ENCODE measurements at places on chromosomes 7 and 10.

GRCh38 chr7:104935276-104935675, 78.7 kb upstream of the KMT2E start:
- DNase-seq: no peak

- no peak for DNase-seq
Measured at GRCh38 chr10:72692994-72693781, 1.2 kb downstream of the MCU start.

DNA sequence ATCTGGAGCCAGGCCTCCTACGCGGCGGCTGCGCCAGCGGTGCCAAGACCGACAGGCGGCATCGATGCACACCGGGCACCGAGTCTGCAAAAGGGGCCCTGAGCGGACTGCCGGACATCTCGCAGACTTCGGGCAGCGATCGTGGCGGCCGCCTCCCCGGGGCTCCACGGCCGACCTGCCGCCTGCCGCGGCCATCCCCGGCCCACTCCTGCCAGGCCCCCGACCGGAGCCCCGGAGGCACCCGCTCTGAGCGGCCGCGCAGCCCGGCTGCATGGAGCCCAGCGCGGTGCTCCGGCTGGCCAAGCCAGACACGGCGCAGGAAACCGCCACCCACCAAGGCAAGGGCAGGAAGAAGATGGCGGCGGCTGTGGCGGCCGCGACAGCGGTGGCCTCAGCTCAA, 154.2 kb upstream of the KCTD7 start:
- DNase-seq: no peak

DNA sequence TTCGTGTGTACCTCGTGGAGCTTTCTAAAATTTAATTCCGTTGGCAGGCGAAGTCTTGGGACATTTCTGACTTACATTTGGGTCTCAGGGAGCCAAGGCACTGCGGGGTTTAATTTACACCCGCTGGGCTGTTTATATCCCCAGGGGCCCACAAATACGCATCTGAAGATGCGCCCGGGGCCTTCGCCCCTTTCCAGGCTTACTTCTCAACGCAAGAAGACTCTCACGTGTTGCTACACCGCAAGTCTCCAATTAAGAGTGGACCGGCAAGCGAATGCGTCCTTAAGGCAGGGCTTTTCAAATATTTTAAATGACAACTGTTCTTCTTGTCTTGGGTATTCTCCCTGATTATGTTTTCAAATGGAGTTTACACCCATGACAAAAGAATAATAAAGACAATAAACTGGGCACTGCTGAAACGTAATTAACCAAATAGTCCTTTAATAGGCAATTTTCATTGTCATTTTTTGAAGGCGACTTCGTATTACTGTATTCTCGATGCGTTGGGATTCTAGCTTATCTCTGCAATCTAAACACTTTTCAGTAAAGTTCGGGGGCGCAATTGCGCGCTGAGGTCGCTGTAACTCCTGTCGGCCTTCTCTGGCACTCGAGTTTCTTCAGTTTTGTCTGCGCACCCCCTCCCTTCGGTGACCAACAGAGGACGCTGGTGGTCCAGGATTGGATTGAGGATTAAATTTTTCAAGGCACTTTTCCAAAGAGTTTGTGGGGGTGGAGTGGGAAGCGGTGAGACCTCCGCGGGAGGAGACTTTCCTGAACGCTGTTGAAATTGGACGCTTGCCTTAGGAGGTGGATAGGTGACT, 837 bp upstream of the IGFBP3 start:
- no peak for DNase-seq

- DNase-seq: no peak
Measured at GRCh38 chr7:140726281-140726680, 29.8 kb downstream of the NDUFB2 start.
